ENCODE measurements at places on chromosomes 13 and 19.

GRCh38 chr19:33476151-33476707 lies 45.4 kb downstream of the PEPD start:
- no peak for DNase-seq

GRCh38 chr13:78022164-78022877 lies 103.7 kb upstream of the EDNRB start:
- DNase-seq = no peak

DNA sequence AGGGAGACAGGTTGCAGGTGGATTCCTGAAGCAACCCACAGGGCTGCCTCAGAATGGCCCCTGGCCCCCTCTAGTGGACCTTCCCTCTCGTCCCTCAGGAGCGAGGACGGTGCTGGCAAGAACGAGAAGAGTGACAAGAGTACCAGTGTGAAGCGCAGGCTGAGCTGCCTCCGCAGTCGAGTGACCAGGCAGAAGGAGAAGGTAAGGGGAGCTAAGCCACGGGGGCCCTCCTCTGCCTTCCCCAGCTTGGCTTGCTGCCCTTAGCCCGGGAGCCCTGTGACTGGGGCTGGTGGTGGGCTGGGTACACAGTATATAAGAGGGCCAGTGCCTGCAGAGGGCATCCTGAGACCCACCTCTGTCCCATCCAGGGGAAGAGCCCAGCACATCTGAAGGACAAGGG lies 34.0 kb downstream of the ARHGEF18 start:
- no peak for DNase-seq

DNA sequence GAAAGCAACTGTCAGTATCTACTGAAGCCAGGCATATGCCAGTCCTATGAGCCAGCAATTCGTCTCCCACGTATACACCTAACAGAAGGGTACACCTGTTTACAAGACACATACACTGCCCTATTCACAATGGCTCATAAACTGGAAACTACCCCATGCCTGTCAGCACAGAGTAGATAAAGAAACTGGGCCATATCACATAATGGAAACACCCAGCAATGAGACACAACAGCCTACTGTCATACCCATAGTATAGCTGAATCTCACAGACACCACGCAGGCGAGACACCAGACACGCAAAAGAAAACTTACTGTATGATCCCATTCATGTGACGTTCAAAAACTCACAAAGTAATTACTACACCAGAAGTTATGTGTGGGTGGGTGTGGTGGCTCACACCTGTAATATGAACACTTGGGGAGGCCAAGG lies 15.7 kb downstream of the NOSIP start:
- DNase-seq = no peak

DNA sequence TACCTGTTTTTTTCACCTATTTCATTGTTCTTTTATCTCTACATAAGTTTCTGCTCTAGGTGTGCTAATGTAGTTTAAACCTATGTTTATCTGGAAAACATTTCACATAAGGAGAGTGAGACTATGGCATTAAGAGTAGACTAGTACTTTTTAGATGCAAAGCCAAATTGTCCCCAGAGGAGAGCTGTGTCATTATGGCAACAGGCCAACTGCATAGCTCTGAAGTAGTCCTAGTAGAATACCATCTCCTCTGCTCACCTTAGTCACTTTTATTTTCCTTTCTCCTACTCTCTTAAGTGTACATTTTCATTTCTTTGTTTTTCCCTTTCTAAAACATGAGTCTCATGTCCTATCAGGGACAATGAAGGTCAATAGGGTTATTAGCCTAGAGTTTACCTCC lies 123.1 kb downstream of the ITGBL1 start:
- DNase-seq = no peak

DNA sequence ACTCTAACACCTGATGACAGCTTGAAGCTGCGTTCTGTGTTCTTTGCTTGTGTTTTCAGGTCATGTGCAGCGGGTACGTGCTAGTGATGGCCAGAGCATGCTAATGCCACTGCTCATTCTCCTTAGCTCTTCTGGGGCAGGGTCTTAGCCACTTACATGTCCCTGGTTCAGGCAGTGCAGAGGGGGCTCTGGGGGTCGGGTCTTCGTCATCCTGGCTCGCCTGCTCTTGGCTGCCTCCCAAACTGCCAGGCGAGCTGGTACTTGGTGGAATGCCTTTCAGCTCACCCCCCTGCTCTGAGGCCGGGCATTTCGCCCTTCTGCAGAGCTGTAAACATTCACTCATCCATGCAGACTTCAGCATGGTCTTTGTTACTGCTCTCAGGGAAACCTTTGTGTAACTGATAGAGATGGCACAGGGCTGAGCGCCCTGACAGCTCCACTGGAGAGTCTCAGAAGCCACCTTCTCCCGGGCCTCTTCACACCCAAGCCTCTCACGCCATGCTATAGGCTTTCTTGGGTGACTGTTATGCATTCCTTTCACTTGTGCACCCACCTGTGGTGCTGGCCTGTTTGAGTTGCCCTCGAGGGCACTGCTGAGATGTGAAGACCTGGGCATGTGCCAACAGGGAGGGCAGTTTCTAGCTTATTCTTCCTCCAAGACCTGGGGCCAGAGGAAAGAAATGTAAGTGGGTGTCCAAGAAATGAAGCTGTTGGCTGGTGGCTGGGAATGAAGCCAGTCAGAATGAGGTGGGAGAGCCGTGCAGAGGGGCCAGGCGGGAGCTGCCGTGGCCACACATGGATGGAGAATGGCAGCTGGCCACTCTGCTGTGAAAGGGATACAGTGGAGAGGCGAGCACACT lies 24.4 kb downstream of the FAM124A start:
- no peak for DNase-seq

- DNase-seq = no peak
Observed at GRCh38 chr19:10742476-10742875, 24.6 kb downstream of the DNM2 start.

GRCh38 chr13:113224486-113224885 lies 15.1 kb downstream of the CUL4A start:
- no peak for DNase-seq

DNA sequence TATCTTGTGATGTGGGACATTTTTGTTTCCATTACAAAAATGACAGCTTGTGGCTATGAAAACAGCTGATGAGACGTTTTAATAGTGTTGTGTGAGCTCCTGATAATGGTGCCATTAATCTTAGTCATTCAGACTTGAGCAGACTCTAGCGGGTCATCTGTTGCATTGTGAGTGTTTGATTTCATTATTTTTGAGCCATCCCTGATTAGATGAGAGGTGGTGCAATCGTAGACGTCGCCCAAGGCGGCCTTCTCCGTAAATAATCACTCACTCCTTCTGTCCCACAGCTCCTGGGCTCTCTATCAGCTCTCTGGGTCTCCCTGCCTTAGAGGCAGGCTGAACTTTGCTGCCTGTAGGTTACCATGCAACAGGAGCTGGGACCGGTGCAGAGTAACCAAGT lies 528.0 kb upstream of the SGCG start:
- DNase-seq = no peak

DNA sequence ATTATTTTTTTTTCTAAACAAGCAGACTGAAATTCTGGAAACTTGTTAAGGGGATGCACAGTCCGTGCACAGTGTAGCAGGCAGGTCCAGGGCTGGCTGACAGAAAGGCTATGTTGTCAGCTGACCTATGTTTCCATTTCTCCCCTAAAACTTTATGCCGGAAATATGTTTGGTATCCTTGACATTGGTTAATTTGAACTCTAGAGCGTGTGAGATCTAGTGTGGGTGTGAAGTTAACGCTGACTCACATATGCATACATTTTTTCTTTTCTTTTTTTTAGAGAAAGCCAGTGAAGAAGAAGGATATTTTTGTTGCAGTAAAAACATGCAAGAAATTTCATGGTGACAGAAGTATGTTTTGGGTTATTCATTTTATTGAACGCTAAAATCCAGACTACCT lies 76.6 kb downstream of the B3GLCT start:
- no peak for DNase-seq
